ENCODE measurements at places on chromosomes 12 and 14.

DNA sequence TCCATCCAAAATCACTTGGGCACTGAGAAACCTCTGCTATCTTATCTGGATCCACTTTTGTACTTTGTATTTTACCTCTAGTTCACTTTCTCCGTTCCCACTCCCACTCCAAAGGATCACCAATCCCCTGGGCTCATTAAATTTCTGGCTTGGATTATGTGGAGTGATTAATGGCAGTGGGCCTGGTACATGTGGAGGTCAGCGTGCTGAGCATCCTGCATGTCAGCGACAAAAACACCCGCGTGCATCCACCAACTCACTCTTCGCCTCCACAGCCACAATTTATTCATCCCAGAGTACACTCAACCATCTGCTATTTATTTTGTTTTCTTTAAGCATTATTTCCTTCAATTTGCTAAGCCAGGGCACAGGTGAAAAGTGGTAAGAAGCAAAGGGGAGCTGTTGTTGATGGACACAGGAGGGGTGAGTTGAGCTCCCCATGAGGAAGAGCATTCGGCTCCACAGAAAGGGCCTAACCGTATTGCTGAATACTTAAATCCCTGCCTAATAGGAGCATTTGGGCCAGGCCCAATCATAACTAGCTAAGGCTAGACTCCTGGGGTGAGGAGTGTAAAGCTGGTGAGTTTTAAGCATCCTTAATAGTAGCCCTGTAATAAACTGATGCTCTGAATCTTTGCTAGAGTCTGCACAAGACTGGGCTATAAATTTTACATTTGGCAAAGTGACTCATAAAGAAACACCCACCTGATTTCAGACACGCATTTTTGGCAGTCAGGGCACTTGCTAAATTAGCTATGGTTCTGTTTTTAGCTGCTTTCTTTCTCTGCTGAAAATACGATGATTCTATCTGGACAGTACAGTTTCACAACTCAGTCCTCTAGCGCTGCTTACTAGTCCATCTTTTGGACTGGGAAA, 137.8 kb downstream of the SLC25A21 start:
- H3K4me1 ChIP-seq = no peaks in the 10 kb centered on the region
- no peak overlapping the region for H3K4me3 ChIP-seq
- no peaks in the 10 kb centered on the region for H3K27me3 ChIP-seq

GRCh38 chr12:57124261-57124877, 3.9 kb upstream of the LRP1 start:
- no peak overlapping the region for H3K4me3 ChIP-seq
- no peaks in the 10 kb centered on the region for H3K36me3 ChIP-seq
- H3K4me1 ChIP-seq = peaks cover 8% of the 10 kb centered on the region
- no peak for DNase-seq

DNA sequence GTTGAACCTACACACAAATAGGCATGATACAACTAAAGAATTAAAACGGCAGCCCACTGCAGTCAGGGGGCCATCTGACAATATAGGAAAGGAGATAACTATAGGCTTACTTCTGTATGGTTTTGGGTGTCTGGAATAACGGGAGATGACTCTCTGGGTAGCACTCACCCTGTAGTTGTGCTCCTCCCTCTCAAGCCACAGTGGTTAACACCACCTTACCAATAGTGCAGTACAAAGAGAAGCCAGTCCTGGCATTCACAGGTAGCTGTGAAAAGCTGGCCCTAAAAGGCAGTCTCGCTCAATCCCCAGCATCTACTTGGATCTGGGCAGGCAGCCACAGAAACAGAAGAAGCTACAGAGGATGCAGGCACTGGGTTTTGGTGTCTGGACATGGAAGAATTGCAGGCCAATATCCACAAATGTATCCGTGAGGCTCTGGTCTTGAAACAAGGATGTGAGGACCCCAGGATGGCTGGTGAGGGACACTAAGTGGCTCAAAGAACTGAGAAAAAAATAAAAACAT, 93.0 kb downstream of the DPF3 start:
- peaks cover 53% of the 10 kb centered on the region for H3K4me1 ChIP-seq
- H3K36me3 ChIP-seq = no peaks in the 10 kb centered on the region
- no peak for DNase-seq
- H3K27me3 ChIP-seq = no peaks in the 10 kb centered on the region

DNA sequence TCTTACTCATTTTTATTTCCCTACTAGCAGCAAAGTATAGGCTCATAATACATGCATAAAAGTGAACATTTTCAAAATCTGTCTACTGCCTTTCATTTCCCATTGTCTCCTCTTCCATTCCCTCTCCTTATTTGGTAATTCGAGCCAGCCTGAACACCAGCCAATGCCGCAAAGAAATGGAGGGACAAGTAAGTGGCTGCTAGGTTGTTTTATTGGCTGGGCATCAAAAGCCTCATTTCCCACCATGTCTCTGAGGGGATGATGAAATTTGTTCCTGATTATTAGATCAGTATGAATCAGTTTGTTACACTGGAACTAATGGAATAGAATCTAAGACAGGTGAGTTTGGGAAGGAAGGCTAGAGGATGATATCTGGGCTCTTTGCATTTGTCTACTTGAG, 143.5 kb downstream of the KCNA5 start:
- H3K4me3 ChIP-seq = no peak overlapping the region
- H3K27ac ChIP-seq = no peak overlapping the region
- no peaks in the 10 kb centered on the region for H3K36me3 ChIP-seq
- no peaks in the 10 kb centered on the region for H3K27me3 ChIP-seq

GRCh38 chr12:91040096-91040755, 17.6 kb downstream of the KERA start:
- H3K4me1 ChIP-seq = no peaks in the 10 kb centered on the region
- H3K4me3 ChIP-seq = no peak overlapping the region
- H3K27ac ChIP-seq = no peak overlapping the region
- no peak for DNase-seq
- no peaks in the 10 kb centered on the region for H3K27me3 ChIP-seq

GRCh38 chr14:71319666-71320065, 412.4 kb downstream of the PCNX1 start:
- H3K4me1 ChIP-seq = no peaks in the 10 kb centered on the region
- peaks cover under 1% of the 10 kb centered on the region for H3K27me3 ChIP-seq
- H3K4me3 ChIP-seq = peak overlapping the region; percentile 95
- no peak for DNase-seq
- H3K36me3 ChIP-seq = no peaks in the 10 kb centered on the region

DNA sequence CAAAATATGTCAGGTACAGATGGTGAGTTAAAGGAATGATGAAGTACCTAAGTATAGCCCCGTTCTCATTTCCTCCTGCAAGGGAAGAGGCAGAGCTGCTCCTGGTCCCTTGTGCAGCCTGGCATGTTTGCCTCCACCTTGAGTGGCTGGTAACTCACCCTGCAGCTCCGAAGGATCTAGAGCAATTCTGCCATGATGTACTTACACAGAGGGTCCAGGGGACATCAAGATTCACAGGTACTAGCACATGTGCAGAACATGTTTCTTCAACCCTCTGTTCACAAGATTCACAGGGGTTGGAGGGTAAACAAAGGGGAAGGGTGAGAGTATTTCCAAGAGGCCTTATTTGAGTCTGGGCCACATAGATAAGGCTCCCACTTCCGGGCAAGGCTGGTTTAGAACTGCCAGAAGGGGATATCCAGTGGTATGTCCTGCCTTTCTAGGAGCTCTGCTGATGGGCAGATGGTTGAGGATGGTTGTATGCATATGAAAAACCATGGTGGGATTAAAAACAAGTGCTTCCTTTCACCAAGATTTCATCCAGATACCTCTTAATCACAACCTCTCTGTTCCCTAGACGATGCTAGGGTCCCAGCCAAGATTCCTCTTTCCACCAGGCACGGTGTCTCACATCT, 7.7 kb downstream of the DCTN2 start:
- H3K27ac ChIP-seq = no peak overlapping the region
- no peaks in the 10 kb centered on the region for H3K27me3 ChIP-seq
- no peak overlapping the region for H3K4me3 ChIP-seq
- no peaks in the 10 kb centered on the region for H3K4me1 ChIP-seq
- H3K36me3 ChIP-seq = peaks cover 87% of the 10 kb centered on the region

- H3K4me3 ChIP-seq = no peak overlapping the region
- no peaks in the 10 kb centered on the region for H3K36me3 ChIP-seq
- peaks cover 5% of the 10 kb centered on the region for H3K4me1 ChIP-seq
- no peak for DNase-seq
- H3K27ac ChIP-seq = no peak overlapping the region
Observed at GRCh38 chr12:57983146-57983857, 41.9 kb downstream of the ATP23 start.

All from psoas muscle (tissue), 8 donors.